ENCODE measurements at places on chromosomes 1 and 21.

GRCh38 chr1:185676969-185677368 lies 57.2 kb upstream of the HMCN1 start:
- no peak for DNase-seq

DNA sequence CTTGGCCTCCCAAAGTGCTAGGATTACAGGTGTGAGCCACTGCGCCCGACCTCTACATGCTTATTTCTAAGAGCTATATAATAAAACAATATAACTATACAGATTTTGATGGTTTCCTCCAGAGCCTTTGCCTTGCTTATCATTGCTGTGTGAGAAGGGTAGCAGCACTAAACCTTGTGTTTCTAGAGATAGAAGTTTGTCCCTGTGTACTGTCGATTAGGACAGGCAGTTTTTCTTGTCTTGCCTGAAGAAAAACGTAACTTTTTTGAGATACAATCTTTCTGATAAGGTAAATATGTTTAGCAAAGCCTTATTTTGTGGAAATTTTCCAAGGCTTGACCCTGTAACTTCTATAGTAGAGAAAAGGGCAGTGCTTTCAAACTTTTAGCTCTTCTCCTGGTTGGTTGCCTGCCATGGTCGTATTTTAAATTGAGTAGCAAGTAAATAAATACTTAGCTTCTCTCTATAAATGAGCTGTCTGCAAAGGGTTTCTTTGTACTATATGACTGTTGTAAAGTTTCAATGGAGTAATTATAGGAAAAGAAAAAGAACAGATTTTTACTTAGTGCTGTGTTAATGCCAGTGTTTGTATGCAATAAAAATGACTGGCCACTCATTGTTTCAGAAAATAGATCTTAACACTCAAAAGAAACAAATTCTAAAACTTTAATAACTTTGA lies 86.4 kb upstream of the CACYBP start:
- DNase-seq, result no peak

GRCh38 chr1:12296016-12296415 lies 66.2 kb downstream of the VPS13D start:
- no peak for DNase-seq

DNA sequence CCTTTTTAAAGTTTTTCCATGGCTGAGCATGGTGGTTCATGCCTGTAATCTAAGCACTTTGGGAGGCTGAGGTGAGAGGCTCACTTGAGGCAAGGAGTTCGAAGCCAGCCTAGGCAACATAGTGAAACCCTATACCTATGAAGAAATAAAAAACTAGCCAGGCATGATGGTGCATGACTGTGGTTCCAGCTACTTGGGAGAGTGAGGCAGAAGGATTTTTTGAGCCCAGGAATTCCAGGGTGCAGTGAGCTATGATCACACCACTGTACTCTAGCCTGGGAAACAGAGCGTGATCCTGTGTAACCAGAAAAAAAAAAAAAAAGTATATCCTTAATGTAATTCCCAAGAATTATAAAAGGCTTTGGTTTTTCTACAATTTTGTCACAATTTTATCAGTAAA lies 17.4 kb downstream of the DEPDC1 start:
- DNase-seq, result no peak

DNA sequence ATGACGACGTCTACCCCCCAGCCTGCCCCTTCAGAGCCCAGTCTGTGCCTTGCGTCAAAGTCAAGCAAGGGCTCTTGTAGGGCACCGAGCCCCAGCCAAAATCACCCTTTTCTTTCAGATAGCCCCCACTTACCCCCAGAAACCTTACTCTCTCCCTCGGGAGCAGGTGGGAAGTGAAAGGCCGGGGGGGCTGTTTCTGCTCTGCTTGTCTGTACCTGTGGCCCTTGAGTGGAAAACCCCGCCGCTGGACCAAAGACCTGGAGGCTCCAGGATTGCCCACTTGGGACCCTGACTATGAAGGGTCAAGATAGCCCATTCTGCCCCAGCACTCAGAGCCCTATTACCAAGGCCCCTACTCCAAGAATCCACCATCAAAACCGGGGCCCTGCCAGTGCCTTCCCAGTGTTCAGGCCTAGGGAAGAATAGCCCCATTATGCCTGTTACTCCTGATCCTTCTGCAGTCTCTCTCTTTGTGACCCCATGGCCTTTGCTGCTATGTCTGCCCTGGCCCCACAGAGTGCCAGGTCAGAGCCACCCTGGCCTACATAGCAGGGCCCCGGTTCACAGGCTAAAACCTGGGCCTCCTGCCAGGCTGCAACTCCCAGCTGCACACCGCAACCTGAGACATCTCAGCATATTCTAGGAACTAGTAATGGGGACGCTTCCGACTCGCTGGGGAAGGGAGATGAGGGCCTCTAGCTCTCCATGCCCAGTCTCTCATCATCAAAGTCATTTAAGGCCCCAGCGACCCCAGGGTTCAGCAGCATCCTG lies 22.2 kb upstream of the HPDL start:
- peak; percentile 24 for DNase-seq

All from pons (tissue), 1 donor.